ENCODE measurements at places on chromosomes 5 and 9.

- no peak for DNase-seq
Observed at GRCh38 chr9:21001581-21001980, 29.9 kb downstream of the HACD4 start.

- no peak for DNase-seq
Observed at GRCh38 chr5:36842087-36842486, 34.5 kb upstream of the NIPBL start.

DNA sequence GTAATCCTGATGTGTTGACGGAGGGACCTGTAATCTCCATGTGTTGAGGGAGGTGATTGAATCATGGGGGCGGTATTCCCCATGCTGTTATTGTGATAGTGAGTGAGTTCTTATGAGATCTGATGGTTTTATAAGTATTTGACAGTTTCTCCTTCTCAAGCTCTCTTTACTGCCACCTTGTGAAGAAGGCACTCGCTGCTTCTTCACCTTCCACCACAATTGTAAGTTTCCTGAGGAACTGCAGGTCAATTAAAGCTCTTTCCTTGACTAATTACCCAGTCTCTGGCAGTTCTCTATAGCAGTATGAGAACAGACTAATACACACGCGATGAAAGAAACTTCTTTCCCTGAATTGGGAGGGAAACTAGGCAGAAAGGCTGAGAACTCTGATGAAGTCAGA lies 141.1 kb upstream of the RAD23B start:
- no peak for DNase-seq

- no peak for DNase-seq
Observed at GRCh38 chr5:132873119-132873929, at the start of gene LEAP2. TSS of gene LEAP2 (plus strand) at chr5:132873668. CDS start at chr5:132873695, 27 bp downstream.

DNA sequence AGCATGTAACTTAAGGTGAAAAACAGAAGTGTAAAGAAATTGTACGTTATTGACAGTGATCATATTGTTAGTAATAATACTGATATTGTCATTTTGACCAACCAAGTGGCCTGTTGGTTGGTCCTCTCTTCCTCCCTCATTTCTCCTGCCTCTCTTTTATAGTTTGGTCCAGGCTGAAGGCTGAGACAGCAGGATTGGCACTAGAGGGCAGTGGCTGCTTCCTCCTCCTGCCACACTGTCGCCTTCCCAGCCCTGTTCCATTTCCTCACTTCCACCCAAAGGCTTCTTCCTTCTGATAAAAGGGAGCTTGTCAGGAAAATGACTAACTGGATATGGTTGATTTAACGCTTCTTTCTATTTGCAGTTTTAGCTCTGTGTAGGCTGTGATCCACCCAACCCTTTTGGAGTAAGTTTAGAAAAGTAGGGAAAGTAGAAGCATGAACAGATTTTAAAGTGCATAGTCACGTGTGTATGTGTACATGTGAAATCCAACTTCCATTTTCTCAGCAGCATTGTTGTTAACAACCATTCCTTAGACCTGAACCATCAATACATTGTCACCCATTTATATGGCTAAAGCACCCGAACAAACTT lies 35.6 kb downstream of the PTCD2 start:
- DNase-seq = no peak

GRCh38 chr9:134328341-134328840 lies 2.1 kb downstream of the RXRA start:
- no peak for DNase-seq

DNA sequence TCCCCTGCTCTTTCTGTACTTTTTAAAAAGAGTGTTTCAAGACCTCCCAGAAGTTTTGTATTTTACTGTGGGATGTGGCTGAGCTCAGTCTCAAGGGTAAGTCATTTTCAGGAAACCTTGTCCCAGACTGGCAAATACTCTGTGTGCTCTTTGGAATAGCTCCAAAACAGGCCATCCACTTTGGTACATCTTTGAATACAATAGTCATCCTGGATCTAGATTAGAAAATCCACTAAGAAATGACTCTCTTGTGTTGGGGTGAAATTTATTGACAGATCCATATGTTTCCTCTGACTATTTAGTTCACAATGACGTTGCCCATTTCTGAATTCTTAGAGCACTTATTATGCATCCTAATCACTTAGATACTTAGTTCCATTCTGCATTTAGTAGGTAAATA lies 95.2 kb downstream of the PLCXD3 start:
- DNase-seq = no peak

DNA sequence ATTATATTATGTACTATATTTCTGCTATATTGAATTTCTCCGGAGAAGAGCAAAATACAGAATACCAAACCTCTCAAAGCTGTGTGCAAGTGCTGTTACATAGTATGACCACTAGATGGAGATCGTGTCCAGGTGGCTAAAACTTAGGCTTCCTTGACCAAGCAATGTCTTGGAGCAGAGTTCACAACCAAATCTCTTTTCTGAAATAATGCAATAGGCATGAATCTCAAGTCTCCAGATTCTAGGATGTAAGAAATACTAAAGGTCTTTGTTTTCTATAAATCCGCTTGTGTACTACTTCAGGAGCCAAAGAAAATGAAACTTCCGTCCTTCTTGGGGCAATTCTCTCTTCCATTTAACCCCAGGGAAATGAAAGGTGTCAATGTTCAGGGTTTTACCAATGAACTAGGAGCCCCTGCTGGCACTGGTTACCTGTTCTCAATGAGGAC lies 181.5 kb upstream of the RAI14 start:
- DNase-seq = no peak

DNA sequence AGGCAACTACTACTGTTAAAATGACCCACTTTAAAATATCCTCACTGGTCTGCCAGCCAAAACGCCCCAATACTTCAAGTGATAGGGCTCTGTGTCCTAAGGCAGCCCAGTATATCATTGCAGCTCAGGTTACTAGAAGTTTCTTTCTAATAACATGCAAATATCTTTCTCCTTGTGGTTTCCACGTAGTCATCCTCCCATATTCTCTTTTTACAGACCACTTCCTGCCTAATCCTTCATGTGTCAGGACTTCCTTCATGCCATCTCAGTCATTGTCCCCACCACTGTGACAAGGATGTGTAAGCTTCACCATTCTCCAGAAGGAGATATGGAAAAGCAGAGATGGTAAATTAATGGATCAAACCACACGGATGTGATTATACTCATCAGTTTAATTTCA lies 813.7 kb downstream of the MAT2B start:
- no peak for DNase-seq

DNA sequence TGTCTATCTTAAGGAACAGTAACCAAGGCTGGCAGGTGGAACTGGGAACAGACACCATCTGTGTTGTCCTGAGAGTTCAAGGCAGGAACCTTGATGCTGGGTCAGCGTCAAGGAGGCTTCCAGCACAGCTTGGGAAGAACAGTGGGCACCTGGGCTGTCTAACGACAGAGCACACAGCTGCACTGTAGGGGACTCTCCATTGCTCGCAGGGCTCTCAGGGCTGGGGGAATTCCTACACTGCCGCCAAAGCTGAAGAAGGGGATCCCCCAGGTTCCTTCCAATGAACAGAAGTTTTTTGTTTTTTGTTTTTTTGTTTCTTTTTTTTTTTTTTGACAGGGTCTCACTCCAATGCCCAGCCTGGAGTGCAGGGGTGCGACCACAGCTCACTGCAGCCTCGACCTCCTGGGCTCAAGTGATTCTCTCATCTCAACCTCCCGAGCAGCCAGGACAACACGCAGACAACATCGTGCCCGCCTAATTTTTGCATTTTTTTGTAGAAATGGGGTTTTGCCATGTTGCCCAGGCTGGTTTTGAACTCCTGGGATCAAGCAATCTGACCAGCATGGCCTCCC lies 81.9 kb downstream of the PTPN3 start:
- DNase-seq = no peak

DNA sequence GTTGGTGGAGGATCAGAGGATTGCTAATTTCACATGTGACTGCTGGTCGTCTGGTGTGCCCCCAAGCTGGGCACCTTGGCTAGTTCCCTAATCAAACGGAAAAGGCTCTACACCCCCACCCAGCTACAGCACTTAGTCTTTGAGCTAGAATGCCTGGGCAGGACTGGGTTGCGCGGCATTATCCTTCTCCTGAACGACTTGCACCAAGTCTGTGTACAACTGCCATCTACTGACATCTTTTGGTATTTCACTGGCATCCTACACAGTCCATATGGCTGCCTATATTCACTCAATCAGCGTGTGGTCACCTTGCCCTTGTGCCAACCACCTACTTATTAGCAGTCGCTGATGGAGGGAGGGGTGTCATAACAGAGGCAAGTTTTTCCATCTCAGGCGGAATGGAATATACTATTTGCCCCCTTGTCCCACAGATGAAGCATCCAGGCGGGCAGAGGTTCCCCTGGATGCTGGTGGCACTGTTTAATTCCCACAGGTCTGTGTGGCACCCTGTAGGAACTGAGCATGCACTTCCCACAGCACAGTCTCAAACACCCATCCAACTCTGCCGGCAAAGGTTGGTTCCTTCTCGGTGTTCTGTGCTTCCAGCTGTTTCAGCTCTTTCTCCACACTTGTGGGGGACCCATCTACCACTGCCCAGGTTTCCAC lies 150.1 kb downstream of the OSTF1 start:
- DNase-seq = no peak

DNA sequence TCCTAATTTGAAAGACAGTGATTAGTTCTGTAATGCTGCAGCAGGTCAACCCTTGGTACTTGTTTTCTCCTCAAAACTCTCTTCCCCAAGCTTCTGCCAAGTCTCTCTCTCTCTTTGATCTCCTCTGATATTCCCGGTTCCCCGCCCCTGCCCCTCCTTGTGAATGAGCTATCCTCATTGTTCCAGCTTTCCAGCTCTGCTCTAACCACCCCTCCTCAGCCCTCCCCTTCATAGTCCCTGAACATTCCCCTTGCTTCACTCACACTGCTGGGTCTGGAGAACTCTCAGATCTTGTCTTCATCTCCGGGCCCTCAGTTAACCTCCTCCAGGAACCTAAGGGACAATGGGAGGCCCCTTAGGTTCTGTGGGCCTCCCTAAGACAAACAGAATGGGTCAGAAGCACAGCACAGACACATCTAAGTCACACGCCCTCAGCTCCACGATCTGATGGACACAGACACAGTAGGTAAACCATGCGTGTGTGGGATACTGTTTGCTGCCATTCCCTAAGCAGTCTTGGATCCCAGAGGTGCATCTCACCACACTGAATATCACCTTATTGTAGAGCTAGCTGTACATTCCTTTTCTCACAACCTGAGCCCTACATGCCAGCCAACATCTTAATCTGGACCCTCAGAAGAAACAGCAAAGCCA lies 17.4 kb upstream of the LARP1 start:
- no peak for DNase-seq

DNA sequence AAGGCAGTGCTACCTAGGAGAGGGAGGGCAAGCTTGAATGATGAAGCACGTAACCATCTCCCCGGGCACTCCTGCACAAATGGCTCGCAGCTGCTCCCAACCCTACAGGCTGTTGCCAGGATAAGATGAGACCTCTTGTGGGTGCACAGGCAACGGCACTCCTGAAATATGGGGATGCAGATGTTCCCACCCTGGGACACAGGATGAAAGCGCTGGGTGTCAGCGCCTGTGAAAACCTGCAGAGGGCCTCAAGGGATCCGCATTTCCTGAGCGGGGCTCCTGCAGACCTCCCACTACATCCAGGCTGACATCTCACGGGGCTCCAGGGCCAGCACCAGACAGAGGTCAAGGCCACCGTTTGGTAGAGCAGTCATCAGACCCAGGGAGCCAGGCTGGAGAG lies 60.7 kb downstream of the SMIM23 start:
- no peak for DNase-seq

GRCh38 chr5:23614422-23614821 lies 107.0 kb downstream of the PRDM9 start:
- DNase-seq = no peak

DNA sequence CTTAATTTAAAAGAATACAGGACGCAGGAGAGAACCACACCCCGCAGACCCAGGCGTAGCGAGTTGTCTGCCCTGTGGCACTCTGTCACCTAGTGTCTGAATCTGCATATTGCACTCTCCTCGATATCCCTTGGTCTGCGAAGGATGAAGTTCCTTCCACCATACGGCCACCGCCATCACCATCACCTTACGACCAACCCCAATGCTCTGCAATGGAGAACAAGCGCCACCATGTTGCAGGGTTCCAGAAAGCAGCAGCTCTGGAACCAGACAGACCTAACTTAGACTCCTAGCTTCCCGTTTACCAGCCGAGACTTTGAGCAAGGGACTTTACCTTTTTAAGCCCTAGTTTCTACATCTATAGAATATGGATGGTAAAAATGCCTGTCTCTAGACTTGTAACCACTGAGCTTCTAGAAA lies 77.4 kb upstream of the DMRT1 start:
- DNase-seq = peak; percentile 85

GRCh38 chr9:20397348-20397747 lies 225.0 kb downstream of the MLLT3 start:
- no peak for DNase-seq

- no peak for DNase-seq
Observed at GRCh38 chr9:121785673-121786542, 134.5 kb downstream of the DAB2IP start.

DNA sequence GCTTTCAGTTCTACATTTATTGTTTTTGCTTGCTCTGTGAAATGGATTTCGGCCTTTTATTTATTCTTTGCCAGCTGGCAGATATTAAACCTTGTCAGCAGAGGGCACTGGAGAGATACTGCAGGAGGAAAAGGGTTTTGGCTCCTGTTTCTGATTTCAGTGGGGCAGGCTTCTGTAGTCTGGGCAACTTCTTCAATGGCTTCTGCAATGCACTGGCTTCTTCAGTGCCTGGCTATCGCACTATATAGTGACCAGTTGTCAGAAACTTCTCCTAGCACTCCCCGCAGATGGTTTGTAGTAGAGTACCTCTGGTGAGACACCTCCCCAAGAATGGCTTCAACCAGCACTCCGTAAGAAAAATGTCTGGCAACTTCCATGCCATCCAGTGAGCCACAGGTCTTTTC lies 3.2 kb upstream of the NFX1 start:
- no peak for DNase-seq

GRCh38 chr5:66875315-66875714 lies 279.1 kb downstream of the MAST4 start:
- no peak for DNase-seq

GRCh38 chr5:154316223-154316935 lies 125.8 kb downstream of the GALNT10 start:
- peak; percentile 31 for DNase-seq

GRCh38 chr9:120611690-120612068 lies 31.7 kb upstream of the CDK5RAP2 start:
- DNase-seq = no peak

GRCh38 chr9:21574261-21574660 lies 92.1 kb upstream of the IFNE start:
- DNase-seq = no peak

GRCh38 chr5:139389701-139390638 lies at the start of gene MZB1:
TSS of gene MZB1 (minus strand) at chr5:139389913. CDS start at chr5:139389856, 57 bp downstream.
- DNase-seq = no peak

DNA sequence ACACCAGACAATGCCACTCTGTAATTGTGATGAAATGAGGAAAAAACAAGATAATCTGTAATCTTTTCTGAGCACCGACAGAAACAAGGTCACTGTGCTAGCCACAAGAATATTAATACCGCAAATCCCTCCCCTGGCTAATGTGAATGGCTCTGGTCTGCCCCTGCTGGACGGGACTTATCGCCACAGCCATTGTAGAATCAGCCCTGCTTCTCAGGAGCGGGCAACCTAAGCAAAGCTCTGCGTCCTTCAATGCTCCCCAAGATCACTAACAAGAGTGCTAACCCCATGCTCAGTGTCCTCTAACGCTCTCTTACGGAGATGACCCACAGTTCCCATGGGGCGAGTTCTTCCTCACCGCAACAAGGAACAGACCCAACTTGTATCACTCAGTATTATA lies 42.7 kb downstream of the OR2V1 start:
- no peak for DNase-seq
